ENCODE measurements at places on chromosomes 7 and 10.
A peak's percentile ranks its signal among the peaks of the same experiment; 100 is the strongest.

DNA sequence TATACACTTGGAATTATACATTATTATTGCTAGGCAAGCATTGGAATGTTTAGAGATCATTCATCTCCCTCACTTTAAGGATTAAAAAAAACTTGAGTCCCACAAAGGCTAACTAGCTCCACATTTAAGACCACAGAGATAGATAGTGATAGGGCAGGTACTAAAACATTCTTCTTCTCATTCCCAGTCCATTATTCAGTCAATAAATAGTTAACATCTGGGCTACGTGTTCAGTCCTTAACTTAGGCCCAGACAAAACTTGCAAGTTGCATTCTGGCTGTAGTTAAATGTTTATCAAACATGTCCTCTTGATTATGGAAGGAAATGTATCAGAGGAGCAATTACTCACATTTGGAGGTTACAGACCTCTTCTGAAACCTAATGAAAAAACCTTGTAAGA is 2.4 kb downstream of the GNG11 start:
- DNase-seq, result no peak

GRCh38 chr7:155963356-155963755 is 151.1 kb upstream of the SHH start:
- DNase-seq, result no peak

- no peak for DNase-seq
Measured at GRCh38 chr7:128874140-128875031, 11.7 kb downstream of the ATP6V1F start.

GRCh38 chr7:1954366-1955004 is 278.3 kb downstream of the MAD1L1 start:
- DNase-seq, result no peak

- no peak for DNase-seq
Measured at GRCh38 chr7:9124320-9124719, 690.9 kb downstream of the NXPH1 start.

GRCh38 chr10:132319853-132320653 is 11.9 kb upstream of the LRRC27 start:
- DNase-seq, result no peak

DNA sequence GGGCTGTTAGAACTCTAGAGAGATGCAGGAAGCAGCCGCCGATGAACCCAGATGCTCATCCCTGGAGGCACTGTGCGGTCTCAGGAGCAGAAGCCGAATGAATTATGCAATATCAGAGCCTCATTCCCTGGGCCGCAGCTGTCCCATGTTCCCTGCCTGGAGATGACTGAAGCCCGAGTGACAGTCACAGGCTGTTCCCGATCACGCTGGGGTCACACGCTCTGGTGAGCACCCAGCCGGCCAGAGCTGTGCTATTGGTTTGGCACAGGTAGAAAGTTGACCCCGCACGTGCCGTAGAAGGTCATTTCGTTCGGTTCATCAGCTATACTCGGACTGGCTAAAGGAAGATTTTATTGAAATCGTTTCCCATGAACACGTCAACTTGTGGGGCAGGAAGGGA is 140.5 kb upstream of the SH2B2 start:
- DNase-seq, result no peak

GRCh38 chr10:7428673-7429350 is 18.0 kb upstream of the SFMBT2 start:
- no peak for DNase-seq

- peak; percentile 51 for DNase-seq
Measured at GRCh38 chr7:42236266-42236975, 588 bp downstream of the GLI3 start.

DNA sequence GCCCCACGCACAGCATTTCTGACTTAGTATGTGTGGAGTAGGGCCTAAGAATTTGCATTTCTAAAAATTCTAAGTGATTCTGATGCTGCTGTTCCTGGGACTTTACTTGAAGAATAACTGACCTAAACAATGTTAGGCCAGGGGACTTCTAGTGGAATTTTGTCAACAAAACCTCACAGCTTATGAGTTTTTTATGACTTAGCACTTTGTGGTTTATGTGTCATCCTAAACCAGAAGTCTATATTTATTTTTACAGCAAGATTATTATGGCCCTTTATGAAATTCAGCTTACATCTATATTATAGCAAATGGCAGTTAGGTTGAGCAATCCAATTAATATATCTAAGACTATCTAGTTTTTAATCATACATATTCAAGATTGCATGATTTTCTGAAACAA is 24.6 kb upstream of the BET1 start:
- DNase-seq, result no peak

DNA sequence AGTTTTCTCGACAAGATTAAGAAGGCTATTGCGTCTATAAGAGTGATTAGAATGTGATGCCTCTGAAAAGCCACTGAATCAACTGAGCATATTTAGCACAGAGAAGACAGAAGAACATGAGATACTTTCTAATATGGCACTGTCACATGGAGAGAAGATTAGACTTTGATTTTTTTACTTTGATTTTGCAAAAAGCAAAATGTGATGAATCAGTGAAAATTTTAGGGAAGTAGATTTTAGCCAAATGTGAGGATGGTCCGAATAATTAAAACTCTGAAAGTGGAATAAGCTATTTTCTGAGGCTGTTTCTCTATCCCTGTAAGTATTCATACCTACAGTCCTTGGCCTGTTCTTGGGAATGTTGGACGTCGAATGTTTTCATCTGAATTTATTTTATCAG is 11.8 kb downstream of the MDFIC start:
- DNase-seq, result no peak

GRCh38 chr7:47941136-47941844 is 7.0 kb downstream of the PKD1L1 start:
- DNase-seq, result peak; percentile 26

GRCh38 chr10:46530249-46531186 is 25.9 kb downstream of the GPRIN2 start:
- DNase-seq, result no peak

DNA sequence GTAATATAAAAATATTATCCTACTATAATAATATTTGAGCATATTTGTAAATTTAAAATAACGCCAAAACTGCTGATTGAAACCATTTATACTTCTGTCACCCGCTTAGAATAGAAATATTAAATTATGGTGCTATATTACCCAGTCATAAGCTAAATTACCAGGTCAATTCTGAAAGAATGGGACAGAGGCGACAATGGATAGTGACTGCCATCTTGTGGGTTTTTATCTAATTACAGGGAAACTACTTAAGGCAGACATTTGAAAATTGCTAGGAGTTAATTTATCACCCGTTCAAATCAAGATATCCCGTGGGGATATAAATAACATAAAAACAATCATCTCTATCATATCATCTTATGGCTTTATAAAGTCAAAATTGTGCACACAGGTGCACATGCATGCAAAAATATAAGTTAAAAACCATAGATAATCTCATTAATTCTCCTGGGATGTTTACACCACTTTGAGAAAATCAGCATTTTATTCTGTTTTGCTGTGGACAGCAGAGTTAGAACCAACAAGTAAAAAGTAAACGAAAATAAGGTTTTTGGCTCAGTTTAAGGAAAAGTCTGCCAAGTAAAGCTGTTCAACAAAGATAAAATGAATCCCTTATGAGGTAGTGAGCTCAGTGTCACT is 41.3 kb upstream of the HPSE2 start:
- DNase-seq, result peak; percentile 16

- no peak for DNase-seq
Measured at GRCh38 chr10:16184096-16184597, 252.7 kb upstream of the PTER start.

DNA sequence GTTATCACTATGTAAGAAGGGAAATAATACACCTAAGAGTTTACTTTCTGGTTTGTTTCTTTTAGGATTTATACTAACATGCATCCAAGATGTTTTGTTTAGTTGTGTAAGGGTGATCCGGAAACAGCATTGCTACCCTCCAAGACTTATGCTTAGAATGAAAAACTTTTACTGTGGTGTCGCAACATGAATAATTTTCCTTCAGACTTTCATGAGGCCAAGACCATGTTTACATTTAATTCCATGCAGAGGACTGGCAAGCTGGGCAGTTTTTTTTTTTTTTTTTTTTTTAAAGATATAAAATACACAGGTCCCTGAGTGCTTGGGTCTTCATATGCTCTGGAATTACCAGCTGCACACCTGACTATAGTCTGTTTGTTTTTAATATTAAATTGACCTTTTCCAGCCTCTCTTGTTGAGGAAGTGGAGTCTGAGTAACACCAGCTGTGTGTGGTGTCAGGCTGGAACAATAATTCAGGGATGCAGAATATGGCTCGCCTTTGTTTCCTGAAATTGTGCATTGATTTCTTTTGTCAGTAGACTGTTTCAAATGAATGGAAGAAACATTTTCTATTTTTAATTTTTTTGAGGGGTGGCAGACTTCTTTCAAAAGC is 81.7 kb downstream of the ST7 start:
- DNase-seq, result no peak

DNA sequence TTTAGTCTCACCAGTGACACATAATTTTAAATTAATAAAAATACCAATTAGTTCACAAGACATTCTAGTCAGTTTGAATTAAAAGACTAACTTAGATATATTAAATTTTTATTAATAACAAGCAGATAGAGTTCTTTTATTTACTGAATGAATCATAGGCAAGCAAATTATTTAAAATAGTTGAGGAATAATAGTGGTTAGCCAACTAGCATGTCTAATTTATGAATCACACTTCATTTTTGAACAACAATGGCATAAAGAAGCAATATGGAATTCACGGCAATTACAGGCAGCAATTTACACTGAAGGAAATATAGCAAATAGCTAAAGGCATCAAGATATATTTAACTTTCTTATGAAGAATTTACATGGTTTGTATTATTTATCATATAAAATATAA is 187.0 kb upstream of the SLC26A5 start:
- peak; percentile 49 for DNase-seq

GRCh38 chr10:62853710-62854109 is 37.5 kb upstream of the EGR2 start:
- DNase-seq, result no peak

DNA sequence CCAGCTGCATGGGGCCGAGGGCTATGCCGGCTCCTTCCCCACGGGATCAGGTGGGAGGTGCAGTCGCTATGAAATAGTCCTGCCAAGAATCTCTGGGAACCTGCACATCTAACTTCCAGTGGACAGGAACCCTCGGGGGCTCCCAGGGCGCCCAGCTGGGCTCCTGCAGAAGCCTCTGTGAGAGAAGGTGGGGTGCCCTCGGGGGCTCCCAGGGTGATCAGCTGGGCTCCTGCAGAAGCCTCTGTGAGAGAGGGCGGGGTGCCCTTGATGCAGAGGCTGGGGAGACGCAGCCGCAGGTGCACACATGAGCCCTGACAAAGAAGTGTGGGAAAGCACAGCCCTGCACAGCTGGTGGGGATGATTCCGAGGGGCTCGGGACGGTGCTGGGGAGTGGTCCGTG is 5.9 kb downstream of the VENTX start:
- DNase-seq, result no peak

DNA sequence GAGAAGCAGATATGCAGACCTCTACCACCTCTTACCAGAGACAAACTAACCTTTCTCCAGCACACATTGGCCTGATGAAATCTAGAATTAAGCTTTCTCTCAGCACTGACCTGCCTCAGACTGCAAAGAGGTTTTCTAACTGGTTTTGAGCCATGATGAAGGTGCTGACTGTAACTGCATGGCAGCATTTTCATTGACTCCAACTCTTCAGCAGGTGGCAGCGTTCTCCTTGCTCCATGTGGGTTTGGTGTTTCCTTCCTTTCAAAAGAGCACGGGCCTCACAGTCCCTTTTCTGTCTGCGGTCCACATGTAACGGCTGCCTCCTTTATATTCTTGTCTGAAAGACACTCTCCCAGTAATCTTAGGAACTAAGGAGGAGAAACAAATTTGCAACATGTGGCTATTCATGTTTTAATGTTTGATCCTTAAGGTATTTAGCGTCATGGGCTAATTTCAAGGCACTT is 12.6 kb downstream of the KLLN start:
- DNase-seq, result no peak

- no peak for DNase-seq
Measured at GRCh38 chr7:127635659-127636285, 16.2 kb upstream of the SND1 start.

GRCh38 chr10:80158126-80158525 is 25.6 kb downstream of the PLAC9 start:
- DNase-seq, result no peak

DNA sequence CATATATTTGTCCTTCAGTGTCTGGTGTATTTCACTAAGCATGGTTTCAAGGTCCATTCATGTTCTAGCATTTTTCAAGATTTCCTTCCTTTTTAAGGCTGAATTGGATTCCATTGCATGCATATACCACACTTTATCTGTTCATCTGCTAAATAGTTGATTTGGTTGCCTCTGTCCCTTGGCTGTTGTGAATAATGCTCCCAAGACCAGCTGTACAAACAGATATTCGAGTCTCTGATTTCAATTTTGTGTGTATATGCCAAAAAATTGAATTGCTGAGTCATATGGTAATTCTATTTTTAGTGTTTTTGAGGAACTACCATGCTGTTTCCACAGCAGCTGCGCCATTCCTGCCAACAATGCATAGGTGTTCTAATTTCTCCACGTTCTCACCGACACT is 216.4 kb downstream of the NRG3 start:
- no peak for DNase-seq

- no peak for DNase-seq
Measured at GRCh38 chr10:2478656-2479055, 588.7 kb upstream of the PFKP start.

GRCh38 chr7:30975256-30975899 is 11.6 kb downstream of the GHRHR start:
- DNase-seq, result no peak

DNA sequence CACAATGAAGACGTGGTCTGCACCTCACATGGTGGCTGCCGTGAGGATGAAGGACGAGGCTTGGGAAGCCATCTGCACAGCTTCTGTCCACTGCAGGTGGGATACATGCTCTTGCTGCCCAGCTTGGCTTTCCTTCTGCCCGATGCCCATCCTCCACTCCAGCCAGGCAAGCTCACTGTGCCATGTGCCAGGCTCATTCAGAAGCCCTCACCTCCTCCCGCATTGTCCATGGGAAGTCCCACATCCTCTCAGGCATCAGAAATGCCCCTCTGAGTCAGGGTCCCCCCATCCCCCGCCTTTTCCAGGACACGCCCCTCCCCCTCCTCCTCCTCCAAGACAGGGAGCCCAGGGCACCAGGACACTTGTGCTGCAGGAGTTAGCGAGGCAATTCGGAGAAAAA is 4.6 kb upstream of the NOM1 start:
- DNase-seq, result no peak

- DNase-seq, result no peak
Measured at GRCh38 chr10:24886290-24886680, 66.1 kb downstream of the PRTFDC1 start.
